NB4 (cell line): ENCODE measurements at places on chromosomes 7 and 10.

GRCh38 chr7:30647589-30648364 is 34.5 kb downstream of the CRHR2 start:
- no peak for DNase-seq

DNA sequence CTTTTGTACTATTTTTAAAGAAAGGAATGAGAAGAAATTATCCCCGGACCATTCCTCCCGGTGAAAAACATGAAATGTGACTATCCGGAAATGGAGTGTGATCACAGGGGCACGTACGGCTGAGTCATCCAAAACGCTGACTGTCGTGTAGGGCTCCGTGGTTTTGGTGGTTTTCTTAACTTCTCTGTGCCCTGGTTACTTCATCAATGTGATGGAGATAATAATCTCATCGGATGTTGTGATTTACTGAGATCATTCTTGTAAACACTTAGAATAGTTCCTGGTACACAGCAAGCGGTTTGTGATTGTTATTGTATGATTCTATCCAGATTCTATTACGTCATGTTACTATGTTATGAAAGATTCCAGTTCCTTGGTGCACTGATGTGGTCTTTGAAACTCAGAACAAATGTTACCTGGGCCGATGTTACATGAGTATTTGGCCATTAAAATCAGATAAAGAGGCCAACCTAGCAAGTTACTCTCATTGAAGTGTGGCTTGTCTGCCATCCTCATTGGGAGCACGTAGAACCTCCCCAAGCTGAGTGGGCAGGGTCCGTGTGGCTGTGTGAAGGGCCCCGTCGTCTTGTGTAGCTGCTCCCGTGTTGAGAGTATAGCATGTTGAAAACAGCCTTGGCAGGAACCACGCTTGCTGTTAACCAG is 99.5 kb downstream of the CAMK1D start:
- peak; percentile 85 for DNase-seq

GRCh38 chr7:84112771-84113170 is 81.8 kb downstream of the SEMA3A start:
- DNase-seq, result no peak

- no peak for DNase-seq
Measured at GRCh38 chr10:28692050-28692449, 14.7 kb downstream of the BAMBI start.

GRCh38 chr7:82375129-82375528 is 68.4 kb downstream of the CACNA2D1 start:
- no peak for DNase-seq

DNA sequence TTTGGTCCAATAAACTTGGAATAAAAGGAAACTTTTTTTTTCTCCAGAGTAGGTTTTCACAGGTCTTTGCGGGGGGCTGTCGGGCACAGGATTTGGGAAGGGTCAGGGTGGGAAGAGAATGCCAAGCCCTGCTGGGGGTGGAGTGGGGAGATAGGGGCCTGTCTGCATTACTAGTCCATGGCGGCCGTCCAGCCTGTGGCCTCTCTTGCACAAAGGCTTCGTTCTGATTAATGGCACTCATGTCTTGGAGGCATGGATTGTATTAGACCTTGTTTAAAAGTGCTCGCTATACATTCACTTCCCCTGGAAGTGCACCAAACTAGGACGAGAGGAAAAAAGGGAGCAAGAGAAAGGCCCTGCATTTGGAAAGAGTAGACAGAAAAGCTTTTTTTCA is 37.2 kb downstream of the LRMDA start:
- DNase-seq, result peak; percentile 25

GRCh38 chr10:116995648-116996047 is 9.3 kb downstream of the SHTN1 start:
- DNase-seq, result no peak

GRCh38 chr10:7239312-7239985 is 171.4 kb downstream of the SFMBT2 start:
- no peak for DNase-seq

GRCh38 chr10:79344502-79345195 is 2.6 kb upstream of the PPIF start:
- no peak for DNase-seq

GRCh38 chr10:69715156-69715898 is 85.3 kb downstream of the FAM241B start:
- no peak for DNase-seq

- DNase-seq, result no peak
Measured at GRCh38 chr7:129862682-129863081, 90.1 kb downstream of the UBE2H start.

GRCh38 chr7:135236727-135237126 is 3.1 kb downstream of the STRA8 start:
- DNase-seq, result peak; percentile 62

GRCh38 chr7:42127232-42127622 is 109.8 kb downstream of the GLI3 start:
- DNase-seq, result peak; percentile 63

DNA sequence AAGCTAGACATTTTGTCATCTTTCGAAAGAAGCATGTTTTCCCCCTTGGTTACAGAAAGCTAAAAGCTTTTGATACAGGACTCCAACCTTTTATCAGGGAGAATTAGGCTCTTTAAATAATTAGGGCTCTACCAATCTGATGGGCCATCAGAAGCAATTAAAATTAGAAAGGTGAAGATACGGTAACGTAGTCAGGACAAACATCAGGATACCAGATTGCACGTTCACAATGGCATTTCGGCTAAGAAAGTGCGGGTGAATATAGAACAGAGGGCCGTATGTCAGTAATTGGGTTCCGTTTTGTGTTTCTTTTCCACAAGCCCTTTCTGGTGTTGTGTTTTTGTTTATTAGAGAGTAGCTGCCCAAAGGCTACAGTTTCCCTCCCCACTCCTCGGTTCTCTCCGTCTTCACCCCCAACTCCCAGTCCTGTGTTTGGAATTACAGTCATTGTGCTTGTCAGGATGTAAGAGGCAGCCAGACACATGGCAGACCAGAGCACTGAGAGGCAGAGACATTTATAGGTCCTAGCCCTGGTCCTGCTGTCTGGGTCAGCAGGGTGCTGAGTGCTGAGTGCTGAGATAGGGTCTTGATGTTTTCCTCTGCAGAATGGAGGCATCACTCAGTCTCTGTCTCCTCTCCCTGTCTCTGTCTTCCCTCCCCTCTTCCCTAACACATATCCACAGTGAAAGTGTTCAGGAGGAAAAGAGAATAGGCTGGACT is 5.5 kb downstream of the PFKP start:
- no peak for DNase-seq

DNA sequence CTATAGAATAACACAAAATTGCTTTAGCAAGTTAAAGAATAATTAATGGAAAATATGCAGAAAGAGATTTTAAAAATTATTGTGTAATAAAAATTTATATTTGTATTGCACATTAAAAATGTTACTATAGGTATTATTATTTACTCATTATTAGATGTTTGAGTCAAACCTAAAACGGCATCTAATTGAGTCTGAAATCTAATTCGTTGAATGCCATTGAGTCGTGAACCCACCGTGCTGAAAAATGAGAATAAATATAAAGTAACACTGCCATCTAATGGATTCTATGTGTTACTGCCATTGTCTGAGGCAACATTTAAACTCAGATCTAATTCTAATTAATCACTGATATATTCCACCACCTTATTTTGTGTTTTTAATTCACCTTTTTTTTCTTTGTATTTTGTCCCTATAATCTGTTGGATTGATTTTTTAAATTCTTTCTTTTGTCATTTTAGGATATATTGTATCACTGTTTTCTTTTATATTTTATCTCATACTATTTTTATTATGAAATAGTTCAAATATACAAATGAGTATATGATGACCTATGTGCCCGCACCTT is 62.2 kb downstream of the SAMD9 start:
- DNase-seq, result peak; percentile 56

GRCh38 chr7:1694611-1695511 is 24.8 kb downstream of the ELFN1 start:
- no peak for DNase-seq

- DNase-seq, result no peak
Measured at GRCh38 chr10:10530313-10530712, 487.4 kb upstream of the CELF2 start.

DNA sequence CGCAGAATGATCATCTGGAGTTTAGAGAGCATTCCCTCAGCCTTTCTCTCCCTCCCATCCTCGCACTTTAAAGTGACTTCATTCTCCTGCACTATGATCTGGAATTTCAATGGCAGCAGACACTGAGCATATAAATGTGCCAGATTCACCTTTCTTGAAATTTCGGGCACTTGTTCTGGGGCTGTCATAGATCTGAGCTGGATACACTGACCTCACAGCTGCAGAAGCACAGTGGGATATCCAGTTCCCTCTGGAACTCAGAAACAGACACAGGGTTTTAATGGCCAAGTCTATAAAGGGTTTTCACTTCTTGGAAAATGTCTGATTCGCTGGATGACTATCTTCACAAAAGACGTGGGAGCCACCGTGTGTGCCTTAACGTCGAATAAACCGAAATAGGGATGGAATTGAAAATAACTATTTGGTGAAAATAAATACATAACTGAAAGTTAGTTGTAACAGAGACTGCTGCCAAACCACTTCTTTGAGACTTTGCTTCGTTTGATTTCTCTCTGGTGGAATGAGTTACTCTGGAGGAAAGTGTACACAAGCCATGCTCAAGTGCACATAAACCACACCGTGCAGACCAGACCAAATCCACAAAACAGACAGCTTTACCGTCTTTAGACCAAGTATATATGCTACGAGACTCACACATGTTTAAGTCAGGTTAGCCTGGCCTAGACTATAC is 126.1 kb downstream of the SVIL start:
- no peak for DNase-seq

- DNase-seq, result peak; percentile 70
Measured at GRCh38 chr7:80018941-80019808, 115.5 kb upstream of the GNAI1 start.

- peak; percentile 12 for DNase-seq
Measured at GRCh38 chr7:108284349-108285002, 154.3 kb upstream of the LAMB4 start.

DNA sequence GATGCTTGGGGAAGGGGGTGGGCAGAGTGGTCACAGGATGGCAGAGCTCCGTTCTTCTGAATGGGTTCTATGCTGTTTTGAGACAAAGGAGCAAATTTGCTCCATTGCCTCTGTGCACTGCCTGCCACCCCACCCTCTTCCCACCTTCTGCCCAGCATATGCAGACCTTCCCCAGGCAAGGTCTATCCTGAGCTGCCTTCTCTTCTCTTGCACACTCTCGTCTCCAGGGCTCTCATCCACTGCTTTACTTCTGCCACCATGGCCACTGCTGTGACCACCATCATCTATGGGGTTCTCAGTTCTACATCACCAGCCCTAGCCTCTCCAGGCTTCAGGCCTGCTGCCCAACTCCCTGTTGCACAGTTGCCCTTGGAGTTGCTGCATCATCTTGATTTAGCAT is 230.4 kb downstream of the TMEM178B start:
- no peak for DNase-seq

DNA sequence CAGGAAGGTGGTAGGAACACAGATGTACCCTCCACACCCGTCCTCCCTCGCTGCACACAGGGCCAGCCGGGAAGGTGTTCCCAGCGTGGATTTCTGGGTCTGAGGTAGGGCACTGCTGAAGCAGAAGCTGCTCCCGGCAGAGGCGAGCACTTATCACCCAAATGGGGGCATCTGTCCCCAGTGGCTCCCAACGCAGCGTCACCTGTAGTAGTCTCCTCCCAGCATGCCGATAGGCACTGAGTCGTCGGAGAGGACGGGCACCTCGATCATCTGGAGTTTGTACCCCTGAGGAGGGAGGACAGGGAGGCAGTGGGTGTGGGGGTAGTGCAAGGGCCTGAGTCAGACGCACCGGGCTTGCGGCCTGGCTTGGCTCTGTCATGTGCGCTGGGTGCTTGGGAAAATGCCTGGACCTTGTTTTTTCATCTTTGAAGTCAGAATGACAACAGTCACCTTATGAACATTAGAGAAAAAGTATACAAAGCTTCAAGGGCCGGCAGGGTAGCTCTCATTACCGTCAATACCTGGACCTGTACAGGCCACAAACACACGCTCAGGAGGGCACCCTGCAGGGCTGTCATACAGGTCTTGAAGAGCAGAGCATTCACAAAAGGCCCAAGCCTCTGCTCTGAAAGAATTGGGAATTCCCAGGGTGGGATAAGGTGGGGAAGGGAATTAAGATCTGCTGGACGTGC is 3.1 kb upstream of the PYROXD2 start:
- no peak for DNase-seq

DNA sequence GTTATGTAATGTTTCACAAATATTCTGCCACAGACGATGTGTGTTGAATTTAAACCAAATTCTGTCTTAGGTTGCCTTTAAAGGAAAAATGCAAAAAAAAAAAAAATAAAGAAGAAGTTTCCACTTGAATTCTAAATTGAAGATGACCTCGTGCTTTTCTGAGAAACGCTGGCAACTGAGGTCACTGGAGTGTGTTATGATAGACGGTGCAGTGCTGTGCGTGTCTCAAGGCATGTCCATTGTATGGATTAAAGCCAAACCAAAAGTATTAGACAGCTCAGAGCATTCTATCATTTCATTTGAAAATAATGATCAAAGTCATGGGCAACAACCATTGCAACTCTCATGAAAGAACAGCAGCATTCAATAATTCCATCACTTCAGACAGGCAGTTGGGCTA is 483.9 kb downstream of the GRM8 start:
- DNase-seq, result no peak

- no peak for DNase-seq
Measured at GRCh38 chr7:115988401-115988800, 42.2 kb downstream of the TFEC start.

GRCh38 chr10:88070080-88070880 is 206.9 kb downstream of the PTEN start:
- peak; percentile 98 for DNase-seq

DNA sequence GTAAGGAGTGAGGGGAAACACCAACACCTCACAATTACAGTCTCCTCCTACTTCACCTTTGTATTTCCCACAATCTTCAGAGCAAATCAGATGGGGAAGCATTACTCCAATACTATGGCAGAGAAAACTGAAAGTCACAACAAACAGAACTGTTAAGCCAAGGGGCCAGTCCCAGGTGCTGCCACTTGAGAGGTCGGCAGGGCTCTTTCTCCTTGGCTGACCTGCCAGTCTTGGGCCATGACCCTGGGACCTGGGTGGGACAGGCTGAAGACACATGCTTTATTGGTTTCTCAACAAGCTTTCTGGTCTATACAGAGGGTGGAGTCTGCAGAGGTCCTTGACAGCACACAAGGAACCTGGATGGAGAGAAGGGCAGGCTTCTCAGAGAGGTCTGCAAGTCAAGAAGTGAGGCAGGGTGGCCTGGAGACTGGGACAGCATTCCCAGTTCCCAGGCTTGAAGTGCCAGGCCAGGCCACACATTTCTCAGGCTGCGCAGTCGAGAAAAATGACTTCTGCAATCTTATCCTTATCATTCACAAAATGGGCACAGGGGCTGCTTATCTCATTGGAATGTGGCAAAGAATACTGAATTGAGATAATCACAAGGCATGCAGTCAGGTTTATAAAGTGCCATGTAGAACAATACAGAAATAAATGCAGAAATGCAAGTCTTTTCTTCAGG is 301.0 kb downstream of the CXCL12 start:
- DNase-seq, result no peak

- DNase-seq, result no peak
Measured at GRCh38 chr10:11007476-11008020, 10.1 kb upstream of the CELF2 start.

DNA sequence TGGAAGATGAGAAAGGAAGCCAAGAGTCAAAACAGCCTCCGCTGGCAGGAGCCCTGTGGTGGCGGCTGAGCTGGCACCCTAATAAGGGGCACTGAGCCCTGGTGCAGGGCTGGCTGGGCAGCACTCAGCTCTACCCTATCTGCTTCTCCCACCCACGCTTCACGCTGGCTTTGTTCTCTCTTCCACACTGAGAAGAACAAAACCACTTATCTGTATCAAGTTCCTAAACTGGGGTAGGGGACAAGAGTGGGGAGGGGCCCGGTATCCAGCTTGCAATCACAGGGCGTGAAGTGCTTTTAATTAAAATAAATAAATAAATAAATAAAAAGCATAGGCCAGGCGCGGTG is 52.1 kb downstream of the FAM53B start:
- no peak for DNase-seq
